ENCODE measurements at places on chromosomes 2 and 18.

DNA sequence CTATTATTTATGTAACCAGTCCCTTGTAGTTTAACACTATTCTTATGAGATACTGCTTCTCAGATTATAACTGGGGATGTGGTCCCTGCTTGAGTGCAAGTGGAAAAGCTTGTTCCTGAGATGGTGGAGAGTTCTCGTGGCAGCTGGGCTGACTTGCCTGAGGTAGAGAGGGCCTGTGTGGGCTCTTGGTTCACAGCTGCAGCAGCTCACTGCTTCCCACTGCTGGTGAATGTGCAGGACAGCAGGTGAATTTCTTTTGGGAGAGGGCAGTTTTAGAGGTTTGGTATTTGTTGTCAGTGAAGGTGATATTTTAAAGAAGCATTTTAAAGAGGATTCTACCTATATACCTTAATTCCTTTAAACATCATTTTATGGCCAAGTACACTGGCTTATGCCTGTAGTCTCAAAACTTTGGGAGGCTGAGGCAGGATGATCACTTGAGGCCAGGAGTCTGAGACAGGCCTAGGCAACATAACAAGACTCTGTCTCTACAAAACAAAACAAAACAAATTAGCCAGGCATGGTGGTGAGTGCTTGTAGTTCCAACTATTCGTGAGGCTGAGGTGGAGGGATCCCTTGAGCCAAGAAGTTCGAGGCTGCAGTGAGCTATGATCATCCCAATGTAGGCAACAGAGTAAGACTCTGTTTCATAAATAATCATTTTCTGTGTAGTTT is 94.8 kb downstream of the MTA3 start:
- DNase-seq: peak; percentile 45

DNA sequence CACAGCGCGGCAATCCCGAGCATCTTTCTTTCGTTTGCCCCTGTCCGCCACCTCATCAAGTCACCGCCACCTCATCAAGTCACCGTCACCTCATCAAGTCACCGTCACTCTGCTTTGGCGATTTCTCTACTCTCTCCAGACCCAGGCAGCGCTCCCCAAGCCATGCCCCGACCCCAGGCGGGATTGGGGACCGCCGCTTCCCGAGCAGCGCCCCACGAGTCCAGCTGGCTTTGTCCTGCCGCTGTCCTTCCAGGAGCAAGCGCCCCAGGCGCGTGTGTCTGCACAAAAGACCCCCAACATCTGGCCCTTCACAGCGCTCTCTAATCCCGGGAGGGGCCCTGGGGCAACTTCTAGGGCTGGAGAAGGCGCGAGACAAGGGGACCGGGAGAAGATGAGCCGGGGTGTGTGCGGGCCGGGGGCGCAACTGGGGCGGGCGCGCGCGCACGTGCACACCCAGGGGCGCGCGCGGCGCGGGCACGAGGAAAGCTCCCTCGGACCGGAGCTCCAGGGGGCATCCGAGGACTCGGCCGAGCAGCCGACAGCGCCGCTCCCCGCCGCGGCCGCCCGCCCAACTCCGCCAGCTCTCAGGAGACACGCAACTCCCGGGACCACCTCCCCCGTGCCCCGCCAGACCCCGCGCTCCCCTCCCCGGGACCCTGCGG is 633 bp upstream of the RNF152 start:
- DNase-seq: no peak

DNA sequence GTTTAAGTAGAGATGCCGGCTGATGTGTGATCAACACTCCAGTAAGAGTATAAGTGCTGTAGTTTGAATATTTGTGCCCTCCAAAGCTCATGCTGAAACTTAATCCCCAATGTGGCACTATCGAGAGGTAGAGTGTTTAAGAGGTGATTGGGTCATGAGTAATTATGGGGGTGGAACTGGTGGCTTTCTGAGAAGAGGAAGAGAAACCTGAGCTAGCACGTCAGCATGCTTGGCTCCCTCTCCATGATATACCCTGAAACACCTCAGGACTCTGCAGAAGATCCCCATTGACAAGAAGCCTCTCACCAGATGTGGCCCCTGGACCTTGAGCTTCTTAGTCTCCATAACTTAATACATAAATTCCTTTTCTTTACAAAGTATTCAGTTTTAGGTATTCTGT is 584.8 kb downstream of the TSN start:
- DNase-seq: no peak

- peak; percentile 6 for DNase-seq
These were observed 168.2 kb downstream of the FAM210A start for GRCh38 chr18:13558124-13558523.

DNA sequence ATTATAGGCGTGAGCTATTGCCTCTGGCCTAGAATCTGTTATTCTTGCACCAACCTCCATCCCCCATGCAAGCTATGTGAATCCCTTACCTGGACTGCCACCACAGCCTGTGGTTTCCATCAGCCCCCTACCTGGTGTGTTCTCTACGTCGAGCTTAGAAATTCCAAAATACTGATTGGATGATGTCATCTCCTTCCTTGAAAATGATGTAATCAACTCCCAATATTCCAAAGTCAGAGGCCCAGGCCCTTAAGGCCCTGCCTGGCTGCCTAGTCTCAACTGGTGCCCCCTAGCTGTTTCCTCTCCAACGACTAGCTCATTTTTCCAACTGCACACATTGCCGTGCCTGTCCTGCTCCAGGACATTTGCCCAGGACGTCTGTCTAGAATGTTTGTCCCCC is 41.3 kb upstream of the GBX2 start:
- peak; percentile 23 for DNase-seq

GRCh38 chr2:71372042-71372441 is 40.5 kb downstream of the ZNF638 start:
- no peak for DNase-seq

All from RCC 7860 (cell line).